ENCODE measurements at places on chromosomes 2 and 18.
A peak's percentile ranks its signal among the peaks of the same experiment; 100 is the strongest.

DNA sequence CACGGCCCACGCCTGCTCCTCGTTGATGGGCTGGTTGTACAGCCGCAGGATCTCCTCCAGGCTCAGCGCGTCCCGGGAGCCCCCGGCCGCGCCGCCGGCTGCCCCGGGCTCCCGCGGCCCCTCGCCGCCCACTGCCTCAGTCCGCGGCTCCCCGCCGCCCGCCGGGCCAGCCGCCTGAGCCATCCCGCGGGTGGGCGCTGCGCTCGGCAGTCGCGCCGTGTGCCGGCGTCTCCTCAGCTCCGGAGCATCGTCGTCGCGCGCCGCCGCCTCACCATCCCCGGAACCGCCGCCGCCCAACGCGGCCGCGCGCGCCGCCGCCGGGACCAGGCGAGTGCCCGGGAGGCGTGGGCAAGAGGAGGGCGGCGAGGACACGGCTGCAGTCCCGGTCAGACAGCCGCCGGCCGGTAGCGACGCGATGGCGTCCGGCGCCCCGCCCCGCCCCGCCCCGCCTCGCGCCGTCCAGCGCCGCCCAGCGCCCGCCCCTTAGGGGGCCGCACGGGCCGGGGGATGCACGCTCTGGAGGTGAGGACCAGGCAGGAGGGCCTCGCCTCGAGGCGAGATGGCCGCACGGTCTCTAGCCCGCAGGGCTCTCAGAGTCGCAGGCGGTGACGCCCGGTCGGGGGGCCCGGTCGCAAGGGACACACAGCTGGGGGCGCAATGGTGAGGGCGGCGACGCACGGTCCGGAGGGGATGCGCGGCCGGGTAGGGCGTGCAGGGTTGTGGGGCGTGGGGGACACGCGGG, at the start of gene SPIRE1:
SPIRE1 (minus strand) TSS at position 424 of the 742 bp plus-strand sequence; CDS start at position 183, 241 bp downstream.
- DNase-seq = peak; percentile 4

GRCh38 chr2:40431600-40431955, 20.3 kb downstream of the SLC8A1 start:
- no peak for DNase-seq

DNA sequence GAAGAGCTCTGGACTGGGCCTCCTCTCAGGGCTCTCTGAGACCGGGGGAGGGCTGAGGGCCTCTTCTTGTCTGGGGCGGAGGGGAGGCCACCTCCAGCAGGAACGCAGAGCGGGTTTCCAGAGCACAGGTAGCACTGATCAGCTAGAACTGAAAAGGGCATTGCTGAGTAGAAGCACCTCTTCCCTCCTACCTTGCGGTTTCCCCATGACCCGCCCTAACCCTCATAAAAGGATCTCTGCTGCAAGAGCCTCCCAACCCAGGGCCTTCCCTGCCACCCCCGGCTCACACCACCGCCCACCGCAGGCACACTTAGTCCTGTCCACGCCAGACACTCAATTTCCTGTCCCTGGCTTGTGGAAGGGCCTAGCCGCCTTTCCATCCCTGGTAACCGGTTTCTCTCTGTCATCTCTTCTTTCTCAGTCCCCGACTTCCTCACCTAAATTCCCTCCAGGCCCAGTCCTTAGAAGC, 966 bp downstream of the ADCY3 start:
- DNase-seq = peak; percentile 13

GRCh38 chr2:170869461-170869860, 52.8 kb downstream of the GAD1 start:
- no peak for DNase-seq

GRCh38 chr2:140348826-140349225, 1568.6 kb upstream of the NXPH2 start:
- no peak for DNase-seq

DNA sequence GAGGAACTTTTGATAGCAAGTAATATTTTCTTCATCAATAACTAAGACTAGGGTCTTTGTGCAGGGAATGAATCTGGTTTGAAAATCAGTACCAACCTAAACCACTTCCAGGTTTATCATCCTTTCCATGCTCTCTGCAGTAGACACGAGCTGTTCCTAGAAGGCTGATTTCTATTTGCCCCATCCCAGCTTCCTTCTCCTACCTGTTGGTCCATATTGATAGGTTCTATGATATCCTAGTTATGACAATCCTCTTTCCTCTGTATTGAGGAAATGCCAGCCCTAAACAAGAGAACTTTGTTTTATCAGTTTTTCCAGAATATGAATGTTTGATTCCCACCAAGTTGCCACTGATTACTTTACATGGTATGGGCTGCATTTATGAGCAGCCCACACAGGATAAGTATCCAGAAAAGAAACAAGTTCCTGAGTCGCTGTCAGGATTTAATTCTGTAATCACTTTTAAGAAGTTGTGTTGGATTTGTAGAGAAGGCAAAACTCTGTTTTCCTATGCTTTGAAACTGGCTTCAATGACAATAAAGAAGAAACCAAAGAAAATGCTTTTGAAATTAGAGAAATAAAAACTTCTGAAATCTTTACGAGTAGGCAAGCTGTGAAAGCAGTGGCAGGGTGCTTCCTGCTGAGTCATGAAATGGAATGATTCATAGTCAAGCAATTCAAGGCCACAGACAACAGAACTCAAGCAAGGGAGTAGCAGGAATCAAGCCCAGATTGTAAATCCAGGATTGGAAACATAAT, 37.3 kb upstream of the TANK start:
- DNase-seq = no peak

DNA sequence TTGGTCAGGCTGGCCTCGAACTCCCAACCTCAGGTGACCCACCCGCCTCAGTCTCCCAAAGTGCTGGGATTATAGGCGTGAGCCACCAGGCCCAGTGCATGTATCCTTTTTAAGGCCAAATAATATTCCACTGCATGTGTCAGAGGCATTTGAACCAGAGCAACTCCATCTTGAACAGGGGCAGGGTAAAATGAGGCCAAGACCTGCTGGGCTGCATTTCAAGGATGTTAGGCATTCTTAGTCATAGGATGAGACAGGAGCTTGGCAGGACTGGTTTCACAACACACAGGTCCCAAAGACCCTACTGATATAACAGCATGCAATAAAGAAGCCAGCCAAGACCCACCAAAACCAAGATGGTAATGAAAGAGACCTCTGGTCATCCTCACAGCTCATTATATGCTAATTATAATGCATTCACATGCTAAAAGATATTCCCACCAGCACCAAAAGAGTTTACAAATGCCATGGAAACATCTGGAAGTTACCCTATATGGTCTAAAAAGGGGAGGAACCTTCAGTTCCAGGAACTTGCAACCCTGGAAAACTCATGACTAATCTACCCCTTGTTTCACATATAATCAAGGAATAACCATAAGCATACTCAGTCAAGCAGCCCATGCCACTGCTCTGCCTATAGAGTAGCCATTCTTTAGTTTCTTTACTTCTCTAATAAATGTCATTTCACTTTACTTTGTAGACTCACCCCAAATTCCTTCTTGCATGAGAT, 204.6 kb downstream of the RAB3GAP1 start:
- no peak for DNase-seq

GRCh38 chr2:60515721-60516226, 37.7 kb downstream of the BCL11A start:
- DNase-seq = no peak

DNA sequence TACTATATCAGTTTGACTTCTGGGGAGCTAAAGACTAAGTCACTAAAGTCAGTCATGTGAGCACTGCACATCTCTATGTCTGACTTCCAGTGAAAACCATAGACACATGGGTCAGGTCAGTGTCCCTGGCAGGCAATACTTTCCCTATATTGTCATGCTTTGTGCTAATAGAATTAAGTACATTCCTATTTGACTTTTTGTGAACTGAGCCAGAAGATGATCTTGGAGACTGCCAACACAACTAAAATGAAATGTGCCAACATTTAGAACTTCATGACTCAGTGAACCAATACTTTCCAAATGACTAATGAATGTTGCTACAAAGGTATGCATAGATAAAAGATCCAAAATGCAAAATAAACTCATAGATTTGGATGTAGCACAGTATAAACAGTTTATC, 820.8 kb upstream of the FAM98A start:
- no peak for DNase-seq

DNA sequence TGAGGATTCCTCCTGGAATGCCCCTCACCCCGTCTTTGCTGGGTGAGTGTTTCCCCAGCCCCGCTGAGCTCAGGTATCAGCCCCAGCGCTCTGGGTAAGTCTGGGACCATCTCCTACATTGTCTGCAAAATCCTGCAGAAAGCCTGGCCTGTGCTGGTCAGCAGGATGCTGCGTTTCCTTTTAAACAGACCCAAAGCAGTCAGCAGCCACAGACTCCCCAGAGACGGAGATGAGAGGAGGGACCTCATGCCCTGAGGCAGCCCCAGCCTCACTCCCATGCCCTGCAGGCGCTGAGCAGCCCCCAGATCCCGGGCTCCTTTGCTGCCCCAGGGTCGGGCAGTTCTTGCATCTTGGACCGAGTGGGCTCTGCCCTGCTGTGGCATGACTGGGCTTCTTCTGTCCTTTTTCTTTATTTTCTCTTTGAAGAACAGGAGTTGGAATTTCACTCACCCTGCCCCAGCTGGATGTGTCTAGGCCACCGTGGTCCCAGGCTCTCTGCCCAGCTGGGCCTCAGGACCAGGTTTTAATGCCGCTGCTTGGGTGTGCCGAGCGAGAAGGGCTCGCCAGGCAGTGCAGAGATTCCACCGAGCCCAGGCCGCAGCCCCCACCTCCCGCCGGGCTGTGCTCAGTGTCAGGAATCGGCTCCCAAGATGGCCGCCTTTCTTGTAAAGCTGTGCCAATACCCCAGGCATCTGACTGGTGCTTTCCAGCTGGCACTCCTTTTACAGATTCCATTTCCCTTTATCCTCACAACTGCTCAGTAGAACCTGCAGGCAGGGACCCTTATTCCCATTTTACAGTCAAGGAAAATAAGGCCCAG, 43.6 kb downstream of the ODC1 start:
- no peak for DNase-seq

GRCh38 chr2:6526093-6526824, 339.4 kb downstream of the CMPK2 start:
- no peak for DNase-seq

DNA sequence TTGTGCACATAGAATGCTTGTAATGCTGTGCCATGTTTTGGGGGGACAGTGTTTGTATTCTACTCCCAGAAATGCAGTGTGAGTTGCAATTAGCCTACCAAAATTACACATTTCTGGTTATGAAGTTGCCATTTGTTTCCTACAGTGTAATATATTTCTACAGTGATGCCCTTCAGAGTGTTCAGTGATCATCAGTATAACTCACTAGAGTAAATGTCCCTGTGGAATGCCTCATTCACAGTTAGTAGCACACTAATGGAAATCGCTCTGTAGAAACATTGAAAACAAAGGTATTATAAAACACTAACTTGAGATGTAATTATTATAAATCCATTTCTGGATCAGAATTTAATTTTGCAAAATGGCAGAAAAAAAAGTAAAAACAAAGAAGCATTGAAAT, 498.7 kb downstream of the PTPRM start:
- DNase-seq = no peak

GRCh38 chr18:34659579-34660517, 50.2 kb upstream of the DTNA start:
- no peak for DNase-seq

GRCh38 chr2:28394997-28395333, 2.3 kb downstream of the FOSL2 start:
- DNase-seq = no peak

- no peak for DNase-seq
Measured at GRCh38 chr18:35127201-35127600, 86.0 kb downstream of the MAPRE2 start.

DNA sequence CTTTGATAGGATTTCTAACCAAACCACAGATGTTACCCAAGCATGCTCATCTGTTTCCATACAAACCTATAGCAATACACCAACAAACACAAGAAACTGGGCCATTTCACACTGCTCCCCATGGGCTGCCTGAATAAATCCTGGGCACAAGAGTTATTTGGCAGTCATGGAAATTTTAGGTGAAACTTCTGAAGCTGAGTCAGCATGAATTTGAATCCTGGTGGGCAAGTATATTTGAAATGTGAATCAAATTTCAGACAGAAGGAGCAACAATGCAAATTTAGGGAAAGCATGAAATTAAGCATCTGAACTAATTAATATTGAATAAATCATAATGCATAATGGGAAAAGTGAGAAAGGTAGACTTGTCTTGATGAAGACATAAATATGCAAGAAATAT, 15.9 kb upstream of the TRIM43 start:
- DNase-seq = no peak

DNA sequence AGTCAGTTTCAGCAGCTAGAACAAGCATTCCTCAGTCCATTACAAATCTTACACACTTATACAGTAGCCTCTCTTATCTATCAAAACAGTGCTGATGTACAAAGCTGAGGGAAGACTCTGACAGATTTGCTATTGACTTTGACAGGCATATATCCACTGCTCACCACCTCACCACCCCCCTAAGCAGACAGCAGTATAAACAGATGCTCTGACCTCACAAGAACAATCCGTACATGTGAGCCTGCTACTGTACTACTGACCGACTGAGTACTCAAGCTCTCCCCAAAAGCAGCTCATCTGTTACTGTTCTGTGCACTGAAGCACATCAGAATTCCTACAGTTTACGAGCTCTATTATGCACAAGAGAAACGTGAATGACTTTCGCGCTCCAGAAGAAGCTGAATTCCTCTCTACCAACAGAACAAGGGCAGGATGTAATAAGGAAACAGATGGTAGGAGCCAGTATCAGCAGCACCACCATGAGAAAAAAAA, 95.6 kb upstream of the PDE1A start:
- no peak for DNase-seq

DNA sequence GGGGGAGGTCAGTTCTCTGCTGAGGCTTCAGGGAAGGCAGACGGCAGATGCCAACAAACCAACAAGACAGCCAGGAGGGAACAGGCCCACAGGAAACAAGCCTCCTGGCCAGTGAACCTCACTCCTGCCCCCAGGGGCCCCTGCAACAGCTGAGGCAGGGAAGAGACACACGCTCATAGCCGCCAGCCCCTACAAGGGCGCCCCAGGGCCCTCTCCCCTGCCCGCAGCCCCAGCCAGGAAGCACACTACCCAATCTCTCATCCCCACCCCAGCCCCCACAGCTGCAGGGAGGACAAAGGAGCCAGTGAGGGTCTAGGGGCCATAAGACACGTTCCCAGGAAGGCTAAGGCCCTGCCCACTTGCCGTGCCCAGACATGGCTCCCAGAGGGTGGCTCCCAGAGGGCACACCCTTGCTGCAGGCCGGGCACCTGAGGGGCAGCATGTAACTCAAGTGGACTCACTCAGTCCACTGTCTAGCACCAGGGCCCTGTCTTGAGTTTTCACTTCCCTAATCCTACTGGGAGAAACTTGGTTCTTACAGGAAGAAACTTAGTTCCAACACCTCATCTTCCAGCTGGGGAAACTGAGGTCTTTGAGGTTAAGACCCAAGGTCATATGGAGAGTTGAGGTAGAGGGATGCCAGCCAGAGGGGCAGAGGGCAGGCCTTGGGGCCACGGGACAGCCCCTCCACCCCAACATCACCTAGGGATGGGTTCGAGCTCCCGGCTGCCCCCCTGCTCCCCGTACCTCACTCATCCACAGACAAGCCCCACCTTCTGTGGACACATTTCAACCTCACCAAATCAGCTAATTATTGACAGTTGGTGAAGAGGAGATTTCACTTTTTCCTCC, 37.3 kb downstream of the EMX1 start:
- DNase-seq = no peak
